ELR (cell line): ENCODE measurements at places on chromosomes 5 and 9.

DNA sequence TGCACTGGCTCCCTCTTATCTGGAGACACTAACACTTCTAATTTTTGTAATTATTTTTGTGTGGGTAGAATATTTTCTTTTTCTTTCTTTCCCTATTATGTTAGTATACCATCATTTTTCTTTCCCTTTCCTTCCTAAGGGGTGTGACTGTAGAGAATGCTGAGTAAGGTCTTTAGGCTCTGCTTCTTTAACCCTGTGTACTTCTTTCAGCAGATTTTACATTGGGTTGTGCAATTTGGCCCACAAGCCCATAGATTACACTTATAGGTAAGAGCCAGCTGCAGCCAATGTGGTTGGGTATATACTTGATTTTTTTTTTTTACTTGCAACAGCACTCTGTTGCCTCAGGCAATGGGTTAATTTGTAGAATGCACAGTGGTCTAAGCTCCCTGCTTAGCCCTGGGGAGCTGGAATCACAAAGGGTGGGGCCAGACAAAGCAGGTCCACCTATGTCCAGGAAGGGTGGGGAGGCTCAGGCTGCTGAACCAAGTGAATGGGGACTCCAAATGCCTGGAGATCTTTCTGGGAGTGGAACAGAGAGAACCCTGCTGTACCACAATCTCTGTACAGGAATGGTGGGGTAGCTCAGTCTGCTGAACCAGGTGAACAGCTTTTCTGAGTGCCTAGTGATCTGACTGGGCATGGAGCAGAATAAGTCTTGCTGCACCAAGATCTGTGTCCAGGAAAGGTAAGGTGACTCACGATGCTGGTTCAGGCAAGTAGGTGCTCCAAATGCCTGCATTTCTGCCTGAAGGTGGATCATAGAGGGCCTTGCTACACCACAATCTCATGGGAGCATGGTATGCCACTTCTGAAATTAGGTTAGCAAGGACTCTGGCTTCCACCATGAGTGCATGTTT is 64.9 kb downstream of the SLC25A46 start:
- DNase-seq: no peak

GRCh38 chr9:130933114-130934046 is 5.7 kb downstream of the FIBCD1 start:
- DNase-seq: peak; percentile 89

DNA sequence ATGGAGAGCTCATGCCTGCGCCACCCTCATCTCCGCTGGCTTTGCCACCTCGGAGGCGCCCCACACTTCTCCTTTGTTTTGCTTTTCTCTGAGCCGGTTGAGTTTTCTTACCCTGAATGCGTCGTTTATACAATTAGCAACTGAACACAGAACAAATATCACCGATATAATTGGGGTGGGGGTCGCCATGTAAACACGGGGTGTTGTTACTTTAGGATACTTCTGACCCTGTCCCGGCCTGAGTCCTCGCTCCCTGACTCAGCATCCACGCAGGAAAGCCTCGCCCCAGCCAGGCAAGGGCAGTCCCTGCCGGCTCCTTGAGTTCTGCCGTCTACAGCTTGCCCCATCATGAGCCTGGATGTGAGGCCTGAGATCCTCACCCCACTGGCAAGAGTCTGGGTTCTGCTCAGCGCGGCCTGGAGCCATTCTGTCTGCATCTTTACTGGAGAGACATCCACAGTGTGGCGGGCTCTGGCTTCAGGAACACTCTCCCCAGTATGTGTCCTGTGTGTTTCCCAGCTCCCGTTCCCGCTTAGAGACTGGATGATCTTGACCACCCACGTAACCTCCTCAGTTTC is 5.5 kb downstream of the NKX2-5 start:
- no peak for DNase-seq

GRCh38 chr9:4292781-4293180 is 7.1 kb downstream of the GLIS3 start:
- DNase-seq: peak; percentile 59

GRCh38 chr5:86463339-86463738 is 154.4 kb upstream of the COX7C start:
- no peak for DNase-seq

DNA sequence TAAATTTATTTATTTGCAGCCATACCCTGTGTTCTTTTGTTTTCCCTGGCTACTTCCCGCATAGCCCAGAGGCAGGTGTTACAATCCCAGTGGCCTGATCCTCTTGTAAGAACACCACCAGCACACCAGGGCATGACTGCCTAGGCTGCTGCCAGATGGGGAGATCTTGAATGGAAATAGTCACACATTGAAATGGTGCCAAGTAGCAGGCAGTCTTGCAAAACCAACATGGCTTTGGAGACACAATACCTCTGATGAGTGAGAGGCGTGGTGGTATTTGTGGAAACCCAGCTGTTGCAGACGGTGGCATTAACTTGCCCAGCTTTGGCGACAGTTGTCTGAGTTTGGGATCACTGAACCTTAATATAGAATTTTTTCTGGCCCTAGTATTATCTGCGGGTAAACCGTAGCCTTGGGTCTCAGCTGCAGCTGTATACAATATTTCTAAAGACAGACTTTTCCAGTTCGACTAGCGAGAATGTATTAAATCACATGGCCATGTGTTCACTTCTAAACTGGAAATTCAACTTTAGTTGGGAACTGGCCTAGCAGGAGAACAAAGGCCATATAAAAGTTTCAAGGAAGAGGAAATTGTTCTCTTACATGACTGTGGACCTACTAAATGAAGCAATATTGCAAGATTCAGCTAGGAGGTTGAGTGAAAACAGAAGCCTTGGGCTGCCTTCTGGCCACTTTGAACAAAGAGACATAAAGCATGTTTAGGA is 277.0 kb downstream of the SMARCA2 start:
- DNase-seq: peak; percentile 1

GRCh38 chr5:8288334-8288733 is 419.4 kb downstream of the MTRR start:
- no peak for DNase-seq

- peak; percentile 75 for DNase-seq
These were observed 9.1 kb downstream of the CHMP5 start for GRCh38 chr9:33273972-33274328.

GRCh38 chr9:92488681-92489550 is 6.6 kb upstream of the ASPN start:
- peak; percentile 79 for DNase-seq

GRCh38 chr9:37486256-37486615 is 488 bp downstream of the POLR1E start:
- no peak for DNase-seq

- no peak for DNase-seq
These were observed 754.4 kb downstream of the CDH18 start for GRCh38 chr5:19233573-19233972.

DNA sequence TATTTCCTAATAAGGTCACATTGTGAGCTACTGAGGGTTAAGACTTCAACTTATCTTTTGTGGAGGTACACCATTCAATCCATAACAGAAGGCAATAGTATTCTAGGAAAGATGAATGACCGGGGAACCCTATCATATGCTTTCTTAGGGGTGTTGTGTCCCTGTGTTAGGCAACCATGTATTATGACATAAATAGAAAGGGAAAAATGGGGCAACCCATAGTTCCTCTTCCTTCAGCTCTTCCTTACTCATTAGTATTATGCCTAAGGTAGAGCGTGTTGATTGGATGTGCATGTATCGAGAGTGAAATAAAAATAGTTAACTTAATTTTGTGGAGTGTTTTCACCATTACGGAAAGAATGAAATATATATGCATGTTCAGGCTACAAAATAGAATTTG is 6.0 kb upstream of the CCNJL start:
- DNase-seq: no peak

DNA sequence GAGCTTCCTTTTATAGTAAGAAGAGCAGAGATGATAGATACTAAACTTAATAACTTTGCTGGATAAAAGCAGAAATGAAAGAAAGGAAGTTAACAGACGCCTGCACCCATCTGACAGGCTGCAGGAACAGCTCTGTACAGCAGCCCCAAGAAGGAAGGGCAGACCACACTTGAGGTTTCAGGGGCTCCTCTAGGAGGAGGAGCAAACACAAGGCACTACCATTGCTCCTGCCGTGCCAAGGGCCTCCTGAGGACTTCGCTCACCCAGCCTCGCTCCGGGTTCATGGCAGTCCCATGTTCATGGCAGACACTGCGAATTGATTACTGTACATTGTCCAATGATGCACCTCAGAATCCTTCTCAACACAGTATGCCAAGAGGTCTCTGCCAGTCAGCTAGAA is 85.1 kb downstream of the AMBP start:
- no peak for DNase-seq

DNA sequence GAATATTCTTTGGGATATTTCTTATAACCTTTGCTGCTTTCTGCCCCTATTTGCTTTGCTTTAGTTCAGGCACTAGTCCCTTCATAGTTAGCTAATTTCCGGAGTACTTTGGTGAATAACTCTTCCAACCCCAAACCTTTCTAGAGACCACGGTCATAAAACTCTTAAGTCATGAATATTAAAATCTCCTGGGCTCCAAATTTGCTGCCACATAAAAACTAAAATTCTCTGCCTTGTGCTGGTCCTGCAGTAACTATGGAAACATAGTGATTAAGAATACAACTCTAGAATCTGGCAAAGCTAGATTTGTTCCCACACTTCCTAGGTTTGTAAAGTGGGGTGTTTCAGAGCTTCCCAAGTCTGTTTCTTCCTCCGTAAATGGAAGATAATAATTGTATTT is 10.0 kb upstream of the ACTBL2 start:
- no peak for DNase-seq
